GDM1 (cell line): ENCODE measurements at places on chromosomes 16 and 17.
A peak's percentile ranks its signal among the peaks of the same experiment; 100 is the strongest.

GRCh38 chr16:49860593-49860992 is 4.7 kb upstream of the ZNF423 start:
- DNase-seq: no peak

DNA sequence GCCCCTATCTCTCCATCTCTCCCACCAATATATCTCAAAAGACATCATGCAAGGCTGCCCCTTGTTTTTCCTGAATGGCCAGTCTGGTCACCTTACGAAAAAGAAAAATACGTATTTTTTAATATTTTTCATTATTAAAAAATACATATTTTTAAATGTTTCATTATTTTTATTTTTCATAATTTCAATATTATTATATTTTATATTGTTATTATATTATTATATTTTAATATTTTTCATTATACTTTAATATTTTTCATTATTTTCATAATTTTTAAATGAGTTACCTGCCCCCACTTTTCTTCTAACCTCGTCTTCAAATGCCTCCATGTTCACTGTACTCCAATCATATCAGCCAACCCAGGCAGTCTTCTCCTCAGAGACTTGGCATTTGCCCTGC is 116.0 kb upstream of the ERCC4 start:
- DNase-seq: no peak

- DNase-seq: no peak
These were observed 352.1 kb upstream of the ZFHX3 start for GRCh38 chr16:73399997-73400396.

- DNase-seq: no peak
These were observed 13.0 kb upstream of the HOXB9 start for GRCh38 chr17:48639136-48639535.

- DNase-seq: no peak
These were observed 1017.1 kb upstream of the EEF2KMT start for GRCh38 chr16:6114691-6115090.

DNA sequence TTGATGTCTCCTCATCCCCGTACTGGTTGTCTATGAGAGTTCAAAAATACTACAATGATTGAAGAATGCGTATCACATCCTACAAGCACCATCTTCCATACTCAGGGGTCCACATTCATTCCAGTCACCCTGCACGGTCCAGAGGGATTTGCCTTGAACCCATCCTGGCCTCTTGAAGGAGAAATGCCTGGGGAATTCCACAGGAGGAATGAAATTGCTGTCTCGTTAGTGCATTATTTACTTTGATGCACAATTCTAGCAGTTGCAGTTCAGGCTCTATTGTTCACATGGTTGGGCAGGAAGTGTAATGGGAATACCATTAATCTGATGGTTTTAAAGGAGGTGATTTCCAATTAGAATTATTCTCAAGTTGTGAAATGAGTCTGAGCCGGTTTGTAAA is 369.1 kb upstream of the XYLT1 start:
- DNase-seq: no peak

- no peak for DNase-seq
These were observed 62.5 kb downstream of the CACNG3 start for GRCh38 chr16:24318680-24319079.

DNA sequence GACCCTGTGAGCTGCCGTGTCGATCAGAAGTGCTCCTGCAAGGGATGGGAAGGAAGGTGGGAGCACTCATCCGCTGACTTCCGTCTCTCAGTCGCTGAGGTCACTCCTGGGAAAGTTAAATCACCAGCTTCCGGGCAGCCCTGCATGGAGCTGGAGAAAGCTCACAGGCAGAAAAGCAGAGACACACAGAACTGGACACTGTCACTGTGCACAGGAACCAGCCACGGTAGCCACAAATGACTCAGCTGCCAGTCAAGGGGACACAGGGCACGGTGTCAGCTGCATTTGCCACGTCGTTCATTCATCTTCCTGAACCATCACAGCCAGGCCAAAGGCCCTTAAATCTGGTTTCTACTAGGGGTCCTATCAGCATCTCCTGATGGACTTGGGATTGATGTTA is 226.4 kb upstream of the PSMD7 start:
- no peak for DNase-seq

GRCh38 chr17:71085238-71086033 is 916.1 kb downstream of the KCNJ2 start:
- peak; percentile 2 for DNase-seq

GRCh38 chr17:48258331-48258730 is 150.8 kb downstream of the SNX11 start:
- DNase-seq: no peak

DNA sequence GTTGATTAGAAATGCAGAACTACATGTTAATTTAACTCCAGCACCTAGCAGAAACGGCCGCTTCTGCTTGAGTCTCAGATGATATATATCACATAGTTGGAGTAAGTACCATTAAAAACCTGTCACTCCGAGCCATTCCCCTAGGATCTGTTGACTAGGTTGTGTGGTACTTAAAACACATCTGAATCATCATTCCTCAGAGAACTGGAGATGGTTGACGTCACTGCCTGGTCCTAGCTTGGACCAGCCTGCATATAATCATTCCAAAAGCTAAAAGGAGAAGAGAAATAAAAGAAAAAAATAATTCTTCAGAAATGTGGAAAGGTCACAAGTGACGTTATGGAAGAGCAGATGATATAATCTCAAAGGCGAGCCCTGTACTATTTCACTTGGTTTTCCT is 31.3 kb upstream of the RASL10B start:
- no peak for DNase-seq

GRCh38 chr16:65608455-65608854 is 486.6 kb upstream of the CDH11 start:
- no peak for DNase-seq

GRCh38 chr16:88923926-88924833 is 52.8 kb downstream of the CBFA2T3 start:
- DNase-seq: no peak

DNA sequence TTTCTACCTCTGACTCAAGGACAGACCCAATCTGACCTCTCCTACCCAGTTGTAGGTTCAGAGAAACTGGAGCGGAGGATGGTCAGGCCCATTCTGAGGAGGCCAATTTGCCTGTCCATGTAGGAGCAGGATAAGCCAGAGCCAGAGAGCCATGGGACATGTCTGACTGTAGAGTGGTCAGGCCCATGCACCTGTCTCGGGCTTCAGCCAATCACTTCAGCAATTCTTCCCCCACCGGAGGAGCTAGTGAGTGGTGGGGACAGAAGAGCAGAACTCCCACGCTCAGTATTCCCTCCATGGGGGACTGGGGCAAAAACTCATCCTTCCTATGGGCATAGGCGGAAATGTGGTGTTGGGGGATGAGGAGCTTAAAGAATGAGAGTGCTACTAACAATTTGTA is 14.3 kb downstream of the DCAF7 start:
- no peak for DNase-seq

DNA sequence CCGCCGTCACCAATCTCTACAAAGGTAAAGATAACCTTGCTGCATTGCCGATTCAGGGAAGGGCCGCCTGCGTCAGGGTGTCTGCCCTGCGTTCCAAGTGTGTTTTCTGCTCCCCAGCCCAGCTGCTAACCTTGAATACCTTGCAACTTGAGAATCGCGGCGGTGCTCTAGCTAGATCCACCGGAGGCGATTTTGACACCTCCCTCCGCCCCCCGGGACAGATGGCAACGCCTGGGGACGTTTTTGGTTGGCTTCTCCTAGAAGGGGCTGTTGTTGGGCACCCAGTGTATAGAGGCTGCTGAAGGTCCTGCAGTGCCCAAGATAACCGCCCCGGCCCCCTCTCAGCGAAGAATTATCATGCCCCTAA is 1.5 kb downstream of the HAPSTR1 start:
- no peak for DNase-seq

DNA sequence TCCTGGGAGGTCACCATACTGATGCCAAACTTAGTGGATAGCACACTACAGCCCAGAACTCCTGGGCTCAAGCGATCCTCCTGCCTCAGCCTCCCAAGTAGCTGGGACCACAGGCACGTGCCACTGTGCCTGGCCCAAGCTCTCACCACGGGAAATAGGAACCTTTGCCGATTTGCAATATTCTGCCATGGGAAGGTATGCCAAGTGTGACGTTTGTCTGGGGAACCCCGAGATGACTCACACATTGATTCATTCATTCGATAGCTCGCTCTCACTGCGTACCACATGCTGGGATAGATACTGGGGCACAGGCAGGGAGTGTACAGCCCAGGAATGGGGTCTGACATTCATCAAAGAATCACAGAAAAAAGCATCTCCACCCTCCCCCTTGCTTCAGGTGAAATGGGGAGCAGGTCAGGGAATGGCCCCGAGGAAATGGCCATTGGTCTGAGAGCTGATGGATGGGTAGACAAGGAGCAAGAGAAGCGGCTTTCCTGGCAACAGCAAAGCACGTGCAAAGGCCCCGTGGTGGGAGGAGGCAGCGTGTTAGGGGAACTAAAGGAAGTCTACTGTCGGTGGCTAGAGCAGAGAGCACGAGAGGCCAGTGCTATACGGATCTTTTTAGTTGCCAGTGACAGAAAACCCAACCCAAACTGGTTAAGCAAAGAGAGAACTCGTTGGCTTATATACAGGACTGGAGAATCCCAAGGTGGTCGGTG is 44.1 kb downstream of the DNAH17 start:
- DNase-seq: no peak

- no peak for DNase-seq
These were observed 15.8 kb downstream of the COPRS start for GRCh38 chr17:31843070-31843745.

- DNase-seq: no peak
These were observed 122.7 kb upstream of the ZFHX3 start for GRCh38 chr16:73170612-73171038.

- no peak for DNase-seq
These were observed 160.1 kb upstream of the IRX3 start for GRCh38 chr16:54446639-54447038.

DNA sequence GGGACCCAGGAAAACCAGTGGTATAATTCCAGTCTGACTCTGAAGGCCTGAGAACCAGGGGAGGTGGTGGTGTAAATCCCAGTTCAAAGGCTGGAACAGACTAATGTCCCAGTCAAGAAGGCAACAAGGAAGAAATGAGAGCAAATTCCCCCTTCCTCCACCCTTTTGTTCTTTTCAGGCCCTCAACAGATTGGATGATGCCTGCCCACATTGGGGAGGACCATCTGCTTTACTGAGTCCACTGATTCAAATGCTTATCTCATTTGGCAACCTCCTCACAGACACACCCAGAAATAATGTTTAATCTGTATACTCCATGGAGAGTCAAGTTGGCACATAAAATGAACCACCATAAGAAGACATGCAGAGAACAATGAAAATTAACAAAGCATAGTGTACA is 61.9 kb upstream of the CRYM start:
- DNase-seq: no peak

- no peak for DNase-seq
These were observed 517.3 kb upstream of the ZFHX3 start for GRCh38 chr16:73565263-73565662.

DNA sequence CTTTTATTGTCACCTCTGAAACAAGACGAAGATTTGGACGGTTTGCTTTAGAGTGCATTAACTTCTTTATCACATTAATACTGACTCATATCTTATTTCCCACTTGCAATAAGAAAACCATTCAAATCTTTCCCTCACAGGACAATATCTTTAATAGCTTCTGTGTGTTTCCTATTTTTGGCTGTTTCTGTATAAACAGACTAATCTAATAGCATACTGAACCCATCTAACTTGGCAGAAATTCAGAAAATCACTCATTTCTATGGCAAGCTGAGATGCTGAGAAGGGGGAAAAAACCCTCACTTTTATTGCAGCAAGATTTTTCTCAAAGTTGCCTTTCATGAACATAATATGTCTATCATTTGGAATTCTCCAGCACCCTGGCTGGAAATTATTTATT is 524.9 kb downstream of the WWOX start:
- DNase-seq: no peak

GRCh38 chr17:82283208-82283749 is 9.8 kb upstream of the CSNK1D start:
- no peak for DNase-seq

DNA sequence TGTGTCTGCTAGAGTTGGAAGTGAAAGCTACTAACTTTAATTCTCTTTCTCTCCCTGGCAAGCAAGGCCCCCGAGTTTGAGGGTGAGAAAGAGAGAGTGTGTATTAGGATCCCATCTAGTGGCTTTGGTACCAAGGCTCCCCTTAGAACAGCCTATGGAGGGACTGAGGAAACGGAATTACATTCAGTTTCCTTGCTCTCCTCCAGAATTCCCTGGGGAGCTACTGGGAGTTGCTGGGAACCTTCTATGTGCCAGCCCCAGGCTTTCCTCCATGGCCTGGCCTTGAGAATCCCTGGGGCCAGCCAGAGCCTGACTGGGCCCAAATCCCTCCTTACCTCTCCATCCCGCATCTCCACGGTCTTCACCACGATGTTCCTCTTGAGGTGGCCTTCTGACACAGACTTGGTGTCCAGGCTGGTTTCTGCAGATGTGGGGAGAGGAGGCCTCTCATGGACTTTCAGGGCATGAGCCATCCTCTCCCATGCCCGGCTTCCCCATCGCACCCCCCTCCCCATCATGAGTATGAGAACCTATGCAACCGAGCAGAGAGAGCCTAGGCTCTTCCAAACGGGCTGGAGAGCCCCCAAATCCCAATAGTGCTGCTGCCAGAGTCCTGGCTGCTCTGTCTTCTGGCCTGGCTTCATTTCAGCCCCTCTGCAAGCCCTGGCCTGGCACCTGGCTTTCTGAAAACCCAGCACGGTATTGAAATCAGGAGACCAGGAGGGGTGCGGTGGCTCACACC is 7.4 kb downstream of the GFAP start:
- no peak for DNase-seq

- DNase-seq: no peak
These were observed 2.9 kb downstream of the UBN1 start for GRCh38 chr16:4850211-4850610.

- no peak for DNase-seq
These were observed 1.8 kb upstream of the C1QTNF8 start for GRCh38 chr16:1097800-1098199.

DNA sequence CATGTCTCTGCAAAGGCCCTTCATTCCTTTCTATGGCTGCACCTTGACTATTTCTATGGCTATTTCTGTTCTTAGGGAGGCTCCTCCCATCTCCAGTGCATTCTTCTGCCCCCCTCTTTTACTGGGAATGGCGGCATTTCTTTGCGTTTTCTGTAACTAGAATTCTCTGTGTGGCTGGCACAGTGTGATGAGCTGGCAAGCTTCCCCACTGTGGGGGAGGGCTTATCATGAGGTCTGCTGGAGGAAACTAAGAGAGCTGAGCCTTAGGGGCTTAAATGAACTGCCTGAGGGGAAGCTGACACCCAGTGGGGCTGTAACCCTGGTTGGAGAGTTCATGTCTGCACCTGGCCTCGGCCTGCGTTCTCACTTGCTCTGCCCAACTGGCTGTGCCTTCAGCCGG is 1.5 kb upstream of the CARD14 start:
- no peak for DNase-seq
